Left lobe of liver (tissue), 2 donors: ENCODE measurements at places on chromosomes 4 and X.
A peak's percentile ranks its signal among the peaks of the same experiment; 100 is the strongest.

GRCh38 chr4:170497689-170498088, 407.9 kb upstream of the AADAT start:
- DNase-seq: no peak

DNA sequence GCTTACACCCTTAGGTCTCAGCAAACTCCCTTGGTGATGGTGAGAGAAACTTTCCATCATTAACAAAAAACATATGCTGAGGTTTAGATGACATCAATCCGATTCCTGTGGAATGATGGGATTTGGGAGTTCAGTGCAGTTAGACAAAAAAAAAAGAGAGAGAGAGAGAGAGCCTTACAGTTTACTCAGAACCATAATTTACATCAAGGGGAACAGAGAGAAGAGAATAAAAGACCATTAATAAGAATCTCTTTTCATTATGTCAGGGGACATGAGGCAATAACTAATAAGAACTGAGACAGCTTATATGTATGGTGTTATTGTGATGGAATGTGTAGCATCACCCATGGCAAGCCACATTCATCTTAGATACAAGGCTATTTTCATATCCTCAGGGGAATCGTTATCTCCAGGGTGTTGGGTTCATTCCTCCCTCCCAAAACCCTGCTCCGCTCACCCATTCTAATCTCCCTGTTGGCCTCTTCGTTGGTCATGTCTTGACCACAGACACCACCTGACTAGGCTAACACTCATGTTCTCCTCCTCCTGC, 175.7 kb upstream of the MXRA5 start:
- no peak for DNase-seq

- DNase-seq: no peak
These were observed 103.1 kb upstream of the GPRIN3 start for GRCh38 chr4:89410687-89411086.

GRCh38 chrX:38365954-38366353, 13.6 kb downstream of the OTC start:
- no peak for DNase-seq

GRCh38 chrX:52363247-52363883, 5.5 kb upstream of the XAGE2 start:
- no peak for DNase-seq

DNA sequence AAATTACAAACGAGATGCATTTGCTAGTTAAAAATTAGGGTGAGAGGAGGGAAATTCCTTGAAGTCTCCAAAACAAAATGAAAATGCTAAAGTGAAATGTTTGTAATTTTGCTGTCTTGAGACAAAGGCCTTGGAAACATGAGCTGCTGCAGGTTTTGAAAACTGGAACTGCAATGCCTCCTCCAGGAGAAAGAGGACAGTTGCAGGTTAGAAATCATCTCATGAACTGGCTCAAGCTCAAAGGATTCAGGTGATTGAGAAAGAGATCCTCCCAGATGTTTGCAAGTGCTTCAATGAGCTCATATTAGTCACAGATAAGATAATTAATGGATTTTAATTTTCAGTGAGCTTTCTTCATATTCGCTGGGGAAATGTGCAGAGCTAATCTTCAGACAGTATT, 32.4 kb downstream of the SMPX start:
- DNase-seq: no peak

GRCh38 chr4:154807042-154807630, 26.1 kb downstream of the RBM46 start:
- no peak for DNase-seq

GRCh38 chr4:13160920-13161319, 323.2 kb downstream of the RAB28 start:
- no peak for DNase-seq

- DNase-seq: no peak
These were observed 124.8 kb upstream of the SORBS2 start for GRCh38 chr4:185936650-185937376.

GRCh38 chr4:107147873-107148272, 111.8 kb upstream of the DKK2 start:
- no peak for DNase-seq

GRCh38 chr4:27684610-27685011, 824.0 kb downstream of the STIM2 start:
- peak; percentile 60 for DNase-seq

DNA sequence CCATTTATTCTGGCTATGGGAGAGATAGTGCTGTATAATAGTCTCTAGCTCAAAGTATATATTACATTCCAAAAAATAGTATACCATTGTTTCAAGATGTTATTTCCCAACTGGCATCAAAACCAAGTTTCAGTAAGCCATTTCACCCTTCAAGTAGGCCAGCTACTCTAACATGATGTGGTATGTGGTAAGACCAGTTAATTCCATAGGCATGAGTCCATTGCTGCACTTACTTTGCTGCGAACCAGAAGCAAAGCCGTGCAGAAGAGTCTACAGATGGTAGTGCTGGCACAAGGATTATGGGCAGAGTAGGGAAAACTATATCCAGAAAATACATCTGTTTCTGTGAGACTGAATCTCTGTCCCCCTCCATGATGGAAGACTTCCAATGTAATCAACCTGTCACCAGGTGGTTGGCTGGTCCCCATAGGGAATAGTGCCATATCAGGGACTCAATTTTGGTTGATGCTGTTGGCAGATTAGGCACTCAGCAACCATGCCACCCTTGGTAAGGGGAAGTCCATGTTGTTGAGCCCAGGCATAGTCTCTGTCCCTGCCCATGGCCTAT, 49.8 kb upstream of the HSD17B10 start:
- no peak for DNase-seq

GRCh38 chr4:7600247-7600646, 165.5 kb upstream of the PSAPL1 start:
- no peak for DNase-seq

GRCh38 chr4:165668694-165669093, 204.3 kb upstream of the TLL1 start:
- no peak for DNase-seq

DNA sequence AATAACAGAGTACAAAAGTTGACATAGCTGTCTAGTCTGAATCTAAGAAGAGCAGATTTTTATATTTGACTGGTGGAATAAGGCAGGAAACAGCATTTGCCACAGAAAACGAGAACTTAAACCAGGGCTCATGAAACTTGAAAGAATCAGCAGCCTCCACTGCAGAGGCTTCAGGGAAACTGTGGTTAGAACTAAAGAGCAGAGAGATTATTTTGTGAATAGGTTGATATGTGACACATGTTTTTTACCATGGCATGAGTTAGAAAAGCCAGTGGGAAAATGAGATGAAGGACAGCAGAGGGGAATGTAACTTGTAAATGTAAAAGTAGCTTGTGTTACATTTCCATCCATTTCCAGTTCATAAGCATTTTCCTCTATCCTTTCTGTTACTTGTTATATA, 63.7 kb upstream of the CAMK2D start:
- DNase-seq: no peak

GRCh38 chrX:154329294-154329693, 33.7 kb downstream of the TKTL1 start:
- DNase-seq: no peak

GRCh38 chr4:54102531-54103106, 2.7 kb downstream of the GSX2 start:
- no peak for DNase-seq

- DNase-seq: no peak
These were observed 175.3 kb upstream of the PCDH18 start for GRCh38 chr4:137707626-137708025.

- no peak for DNase-seq
These were observed 729 bp upstream of the CPLX1 start for GRCh38 chr4:826508-827208.

DNA sequence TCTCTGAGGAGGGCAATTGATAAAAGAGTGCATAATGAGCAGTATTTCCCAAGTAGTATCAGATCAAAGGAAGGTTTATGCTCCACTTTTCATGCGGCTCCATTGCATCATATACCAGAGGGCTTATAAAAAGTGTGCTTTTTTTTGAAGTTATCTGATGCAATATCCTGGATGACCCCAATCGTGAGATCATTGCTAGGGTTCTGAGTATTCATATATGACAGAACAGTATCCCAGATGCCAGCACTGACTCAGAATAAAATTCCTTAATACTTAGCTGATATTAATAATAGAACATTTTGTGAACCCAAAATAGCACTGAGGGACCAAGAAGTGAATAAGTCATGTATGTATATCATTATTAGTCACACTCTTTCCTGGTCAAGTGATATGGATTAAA, 945.5 kb upstream of the AGA start:
- DNase-seq: no peak

DNA sequence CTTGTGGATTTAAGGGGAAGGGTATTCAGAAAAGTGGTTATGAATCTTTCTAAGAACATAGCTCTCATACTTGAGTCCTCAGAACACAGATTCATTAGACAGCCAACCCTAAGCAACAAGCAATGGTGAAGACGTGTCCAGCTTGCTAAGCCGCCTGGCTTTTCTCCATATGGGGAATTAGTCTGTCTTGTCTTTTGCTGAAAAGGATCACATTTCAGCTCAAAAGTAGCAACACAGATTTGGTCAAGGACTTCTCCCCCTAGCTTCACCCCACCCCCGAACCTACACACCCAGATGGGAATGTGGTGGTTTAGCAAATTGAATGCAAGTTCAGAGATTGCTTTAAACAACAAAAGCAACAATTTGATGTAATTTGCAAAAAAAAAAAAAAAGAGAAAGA, 103.3 kb upstream of the RASGEF1B start:
- DNase-seq: no peak

GRCh38 chr4:38512840-38513239, 151.2 kb upstream of the KLF3 start:
- no peak for DNase-seq

GRCh38 chr4:88866862-88867550, 169.4 kb upstream of the NAP1L5 start:
- no peak for DNase-seq

DNA sequence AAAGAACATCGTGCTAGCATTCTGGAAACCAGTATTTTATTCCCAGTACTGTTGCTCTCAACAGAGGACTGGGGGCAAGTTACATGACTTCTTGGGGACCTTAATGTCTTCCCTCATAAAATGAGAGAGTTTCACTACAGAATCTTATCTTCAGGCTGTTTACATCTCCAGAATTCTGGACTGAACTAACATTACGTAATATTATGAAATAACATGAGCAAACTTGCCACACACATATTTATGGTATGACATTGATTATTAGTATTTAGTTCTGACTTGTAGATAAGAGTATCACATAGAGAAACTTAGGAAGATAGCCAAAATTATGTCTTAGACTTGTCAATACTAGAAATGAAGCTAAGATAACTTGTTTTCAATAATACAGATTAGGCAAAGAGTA, 68.0 kb downstream of the NFKB1 start:
- DNase-seq: no peak
